Mesangial cell (primary cell): ENCODE measurements at places on chromosomes 2 and 18. TPM values are rescaled to one million over a fixed set of nuclear protein-coding genes. Genes with fewer than 3 reads are reported as not detected.

MTCL1 gene
- 51.8 and 64.5 TPM in 2 replicates for total RNA-seq

RAX gene
- not detected in 2 replicates for total RNA-seq

LBX2 gene
- 1.5 and 6.7 TPM in 2 replicates for total RNA-seq

ANKRD39 gene
- 22.1 and 34.7 TPM in 2 replicates for total RNA-seq
